Cardiac fibroblast (primary cell): ENCODE measurements at places on chromosomes 12 and 14.

DNA sequence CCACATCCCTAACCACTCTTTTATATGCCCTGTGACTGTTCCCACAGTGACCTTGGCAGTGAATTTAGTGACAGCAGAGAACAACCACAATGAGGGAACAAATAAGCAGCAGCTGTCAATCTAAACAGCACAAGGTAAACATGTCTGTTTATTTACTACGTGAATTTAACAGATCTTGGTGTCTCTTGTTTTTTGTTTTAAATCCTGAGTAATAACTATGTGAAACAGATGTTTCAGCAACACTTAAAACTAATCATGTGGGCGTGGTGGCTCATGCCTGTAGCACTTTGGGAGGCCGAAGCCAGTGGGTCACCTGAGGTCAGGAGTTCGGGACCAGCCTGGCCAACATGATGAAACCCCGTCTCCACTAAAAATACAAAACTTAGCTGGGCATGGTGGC, 17.0 kb upstream of the CFAP54 start:
- DNase-seq = peak; percentile 38

- no peak for DNase-seq
Observed at GRCh38 chr12:53482626-53483168, 16.6 kb downstream of the MAP3K12 start.

- no peak for DNase-seq
Observed at GRCh38 chr14:21311614-21312013, 31.7 kb downstream of the RPGRIP1 start.

GRCh38 chr14:104930526-104931303, 6.0 kb downstream of the PLD4 start:
- no peak for DNase-seq

DNA sequence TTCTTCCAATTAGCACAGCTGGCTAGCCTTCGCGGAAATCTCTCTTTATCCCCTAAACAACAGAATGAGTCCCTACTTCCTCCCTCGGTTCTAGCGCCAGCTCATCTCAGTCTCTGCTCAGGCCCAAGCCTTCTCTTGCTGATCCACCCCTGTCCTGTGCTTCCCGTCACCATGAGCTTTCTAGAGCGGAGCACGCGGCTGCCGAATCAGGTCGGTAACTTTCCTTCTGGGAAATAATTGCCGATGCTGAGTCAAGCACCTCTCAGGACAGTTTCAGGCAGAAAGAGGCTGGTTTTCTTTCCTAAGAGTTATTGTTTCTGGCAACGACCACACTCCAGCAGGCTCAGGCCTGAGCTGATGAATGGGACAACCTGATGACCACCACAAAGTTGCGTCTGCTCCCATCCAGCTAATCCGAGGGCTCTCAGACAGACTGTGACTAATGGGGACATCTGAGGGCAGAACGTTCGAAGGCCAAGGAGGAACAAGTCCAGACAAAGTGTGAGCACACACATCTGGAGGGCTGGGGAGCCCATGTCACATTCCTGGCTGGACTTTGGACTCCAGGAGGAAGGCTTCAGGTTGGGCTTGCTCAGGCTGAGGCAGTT, 13.6 kb upstream of the GPR68 start:
- DNase-seq = peak; percentile 45

GRCh38 chr14:43480976-43481375, 1026.1 kb downstream of the FSCB start:
- DNase-seq = no peak

GRCh38 chr12:126811391-126811790, 1455.6 kb upstream of the TMEM132C start:
- peak; percentile 1 for DNase-seq

DNA sequence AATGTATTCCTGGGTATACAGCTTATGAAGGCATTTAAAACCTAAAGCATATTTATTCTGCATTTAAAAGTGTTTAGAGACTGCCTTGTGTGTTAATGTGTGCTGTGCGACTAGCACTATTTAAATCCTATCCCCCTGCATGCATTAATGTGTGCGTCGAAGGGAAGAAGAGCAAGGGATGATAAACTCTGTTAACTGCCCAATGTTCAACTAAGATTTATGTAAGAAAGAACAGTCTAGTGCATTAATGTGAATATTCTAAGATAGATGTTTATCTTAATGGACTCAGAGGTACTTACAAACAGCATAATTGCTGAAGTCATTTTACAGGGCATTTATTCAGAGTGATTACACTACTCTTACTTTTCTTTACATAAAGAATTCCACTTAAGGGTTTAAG, 424.8 kb downstream of the DIO2 start:
- DNase-seq = no peak
